ENCODE measurements at places on chromosomes 4 and X.

GRCh38 chr4:100391863-100392262, 126.0 kb downstream of the EMCN start:
- no peak for DNase-seq

DNA sequence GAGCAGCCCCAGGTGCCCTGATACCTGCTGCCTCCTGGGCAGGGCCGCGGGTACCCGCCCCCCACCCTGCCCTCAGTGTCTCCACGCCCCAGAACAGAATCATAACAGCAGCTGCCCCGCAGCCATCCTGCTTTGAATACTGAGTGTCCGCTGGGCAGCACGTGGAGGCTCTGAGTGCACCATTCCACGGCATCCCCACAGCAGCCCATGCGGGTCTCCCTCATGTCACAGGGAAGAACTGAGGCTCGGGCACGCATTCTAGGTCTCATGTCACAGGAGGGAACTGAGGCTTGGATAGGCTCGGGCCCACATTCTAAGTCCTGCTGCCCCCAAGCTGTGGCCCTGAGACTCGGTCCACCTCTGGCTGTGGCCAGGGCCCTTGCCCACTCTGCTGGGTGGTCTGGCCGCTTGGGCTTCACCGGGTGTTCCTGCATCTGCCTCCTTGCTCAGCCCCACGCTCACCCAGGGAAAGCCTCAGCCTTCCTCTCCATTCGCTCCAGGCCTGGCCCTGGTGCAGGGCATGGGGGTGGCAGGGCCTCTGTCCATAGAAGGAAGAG, 221.6 kb upstream of the PSAPL1 start:
- no peak for DNase-seq

DNA sequence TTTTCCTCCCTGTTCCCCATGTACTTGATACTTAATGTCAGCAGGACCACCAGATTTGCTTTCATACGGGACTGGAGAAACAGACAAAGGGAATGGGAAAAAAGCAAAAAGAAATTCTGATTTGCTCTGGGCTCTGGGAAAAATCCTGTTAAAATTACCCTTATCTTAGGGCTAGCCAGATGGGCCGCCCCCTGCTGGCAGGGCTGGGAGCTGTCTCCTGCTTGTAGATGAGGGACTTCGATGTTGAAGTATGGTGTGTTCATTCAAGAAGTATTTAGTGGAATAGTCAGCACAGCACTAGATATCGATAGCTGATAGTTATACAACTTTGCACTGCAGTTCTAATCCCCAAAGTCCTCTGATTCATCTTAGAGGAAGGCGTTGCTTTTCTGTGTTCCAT, 45.8 kb downstream of the BCORL1 start:
- DNase-seq = no peak

DNA sequence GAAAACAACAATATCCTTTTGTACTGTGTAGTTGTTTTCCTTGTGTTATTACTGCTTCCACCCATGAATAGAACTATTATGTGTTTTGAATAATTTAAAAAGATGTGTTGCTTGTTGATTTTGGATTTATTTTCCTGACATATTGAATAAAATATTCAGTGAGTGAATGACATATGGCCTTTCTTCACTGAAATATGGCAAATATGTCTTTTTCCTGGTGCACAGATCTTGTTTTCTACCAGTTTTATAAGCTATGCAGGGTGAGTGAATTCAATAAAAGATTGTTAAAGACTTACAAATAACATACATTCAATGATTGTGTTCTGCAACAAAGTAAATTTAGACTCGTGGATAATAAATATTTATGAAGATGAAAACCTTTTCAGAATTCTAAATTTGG, 1216.3 kb upstream of the ADGRL3 start:
- DNase-seq = no peak

DNA sequence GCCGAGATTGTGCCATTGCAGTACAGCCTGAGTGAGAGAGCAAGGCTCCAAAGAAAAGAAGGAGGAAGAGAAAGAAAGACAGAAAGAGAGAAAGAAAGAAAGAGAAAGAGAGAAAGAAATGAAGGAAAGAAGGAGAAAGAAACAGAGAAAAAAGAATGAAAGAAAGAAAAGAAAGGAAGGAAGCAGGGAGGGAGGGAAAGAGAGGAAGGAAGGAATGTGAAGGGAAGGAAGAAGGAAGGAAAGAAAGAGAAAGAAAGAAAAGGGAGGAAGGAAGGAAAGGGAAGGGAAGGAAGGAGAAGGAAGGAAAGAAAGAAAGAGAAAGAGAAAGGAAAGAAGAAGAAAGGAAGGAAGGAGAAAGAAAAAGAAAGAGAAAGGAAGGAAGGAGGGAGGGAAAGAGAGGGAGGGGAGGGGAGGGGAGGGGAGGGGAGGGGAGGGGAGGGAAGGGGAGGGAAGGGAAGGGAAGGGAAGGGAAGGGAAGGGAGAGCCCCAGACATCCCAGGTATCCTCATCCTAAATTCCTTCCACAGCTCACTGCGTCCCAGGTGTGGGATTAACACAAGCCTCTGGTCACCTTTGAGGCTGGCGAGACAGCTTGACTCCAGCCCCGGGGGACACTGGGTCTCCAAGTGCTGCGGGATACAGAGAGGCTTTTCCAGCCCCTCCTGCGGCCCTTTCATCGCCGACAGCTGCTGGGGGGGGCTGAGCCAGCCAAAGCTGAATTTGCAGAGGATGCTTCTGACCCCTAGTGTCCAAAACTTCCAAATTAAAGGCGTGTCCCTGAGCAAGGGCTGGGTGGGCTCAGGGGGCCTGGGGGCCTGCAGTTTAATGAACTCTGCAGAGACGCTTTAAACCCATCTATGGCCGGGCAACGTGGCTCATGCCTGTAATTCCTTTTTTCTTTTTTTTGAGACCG, 24.2 kb upstream of the CSF2RA start:
- DNase-seq = no peak

- no peak for DNase-seq
These were observed 570.7 kb downstream of the BCOR start for GRCh38 chrX:39527025-39527424.

DNA sequence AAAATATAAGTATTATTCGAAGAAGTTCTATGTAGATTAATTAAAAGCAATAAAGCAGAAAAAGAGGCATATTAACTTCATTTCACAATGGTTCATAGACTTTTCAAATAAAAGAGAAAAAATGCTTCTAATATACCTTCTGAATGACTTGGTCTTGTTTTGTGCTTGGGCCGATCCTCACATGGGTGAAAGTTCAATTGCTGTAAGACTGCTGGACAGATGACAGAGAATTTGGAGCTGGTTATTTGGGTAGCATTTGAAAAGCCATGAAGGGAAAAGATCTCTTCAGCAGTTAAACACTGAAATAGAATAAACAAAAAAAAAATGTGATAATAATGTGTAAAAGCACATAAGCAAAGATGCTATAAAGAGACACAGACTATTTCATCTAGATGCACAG, 29.8 kb downstream of the SLC39A8 start:
- DNase-seq = no peak

DNA sequence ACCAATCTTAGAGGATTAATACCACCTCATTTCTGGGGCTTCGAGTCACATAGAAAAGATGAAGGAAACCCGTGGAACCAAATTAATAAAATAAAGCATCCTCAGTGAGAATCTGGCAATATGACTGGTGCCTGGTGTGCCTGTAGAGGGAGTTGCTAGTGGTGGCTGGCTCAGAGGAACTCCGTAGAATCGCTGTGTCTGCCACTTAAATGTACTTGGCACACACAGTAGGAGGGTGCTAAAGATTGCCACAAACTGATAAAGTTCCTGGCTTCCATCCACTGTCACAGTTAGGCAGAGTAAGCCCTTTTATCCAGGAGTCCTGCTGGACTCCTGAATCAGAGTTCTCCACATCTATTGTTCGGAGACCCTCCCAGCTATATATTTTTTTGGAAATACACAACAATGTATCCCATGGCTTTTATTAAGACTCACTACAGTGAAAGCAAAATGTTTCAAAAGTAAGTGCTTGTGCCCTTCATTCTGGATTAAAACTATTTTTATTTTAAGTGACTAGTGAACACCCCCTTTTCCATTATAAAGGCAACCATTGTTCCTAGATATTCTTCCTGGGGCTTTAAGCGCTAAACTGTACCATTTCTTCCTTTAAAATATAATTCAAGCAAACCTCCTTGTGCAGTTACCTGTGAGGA, 56.6 kb downstream of the KIF4A start:
- DNase-seq = no peak

DNA sequence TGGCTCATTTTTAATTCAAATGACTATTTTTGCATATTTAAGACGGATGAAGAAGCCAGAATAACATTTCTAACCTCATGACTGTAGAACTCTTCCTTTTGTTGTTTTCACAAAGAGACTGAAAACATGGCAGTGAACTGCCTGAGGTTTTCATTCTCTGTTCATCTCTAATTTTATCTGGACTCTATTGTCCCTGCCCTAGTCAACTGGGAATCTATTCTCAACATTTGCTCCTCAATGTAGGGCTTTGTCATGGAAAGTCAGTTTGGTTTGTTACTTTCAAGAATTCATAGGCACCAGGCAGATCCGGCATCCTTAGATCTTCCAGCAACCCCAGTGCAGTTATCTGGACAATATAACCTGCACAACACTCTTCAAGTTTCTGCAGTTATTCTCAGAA, 277.0 kb downstream of the RAPGEF2 start:
- no peak for DNase-seq

- no peak for DNase-seq
These were observed 76.6 kb upstream of the CXXC4 start for GRCh38 chr4:104571341-104571740.

- DNase-seq = no peak
These were observed 254.3 kb upstream of the AGA start for GRCh38 chr4:177696438-177696966.

DNA sequence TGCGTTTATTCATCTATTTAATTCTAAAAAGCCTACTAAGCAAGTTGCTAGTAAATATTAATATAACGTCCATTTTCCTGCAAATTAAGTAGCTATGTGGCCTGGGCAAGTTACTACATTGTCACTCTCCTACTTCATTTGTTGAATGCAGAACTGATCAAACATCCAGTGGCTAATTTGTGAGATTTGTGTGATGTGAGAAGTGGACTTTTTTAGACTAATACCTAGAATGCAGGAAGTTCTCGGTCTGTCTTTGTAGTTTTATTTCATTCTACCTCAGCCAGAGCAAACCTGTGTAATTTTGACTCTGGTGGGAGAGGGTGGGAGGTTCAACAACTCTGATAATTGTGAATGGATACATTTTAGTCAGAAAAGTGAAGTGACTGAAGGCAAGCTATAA, 840 bp downstream of the GUF1 start:
- no peak for DNase-seq

DNA sequence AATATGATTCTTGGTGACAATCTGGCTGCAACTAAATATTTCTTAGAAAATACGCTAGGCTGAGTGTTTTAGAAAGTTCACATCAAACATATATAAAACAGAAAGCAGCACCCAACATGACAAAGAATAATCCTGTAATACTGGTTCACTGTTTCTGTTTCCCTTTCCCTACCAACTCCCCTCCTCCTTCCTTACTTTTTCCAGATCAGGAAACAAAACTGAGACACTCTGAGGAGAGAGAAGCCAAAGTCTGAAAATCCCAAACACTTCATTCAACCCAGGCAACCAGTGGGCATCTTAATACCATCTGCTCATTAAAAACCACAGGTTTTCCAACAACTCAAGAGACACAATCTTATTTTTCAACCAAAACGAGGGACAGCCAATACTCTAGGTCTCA, 160.4 kb upstream of the MAP3K15 start:
- no peak for DNase-seq

DNA sequence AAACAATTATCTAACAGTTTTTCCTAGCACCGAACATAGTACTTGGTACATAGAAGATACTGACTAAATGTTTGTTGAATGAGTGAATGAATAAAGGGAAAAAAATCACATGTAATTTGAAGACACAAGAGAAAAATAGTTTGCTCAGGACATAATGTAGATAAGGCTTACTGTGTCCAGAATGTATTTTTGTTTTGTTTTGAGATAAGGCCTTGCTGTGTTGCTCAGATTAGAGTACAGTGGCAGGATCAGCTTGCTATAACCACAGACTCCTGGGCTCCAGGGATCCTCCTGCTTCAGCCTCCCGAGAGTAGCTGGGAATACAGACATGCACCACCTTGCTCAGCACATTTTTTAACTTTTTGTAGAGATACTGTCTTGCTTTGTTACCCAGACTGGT, 6.5 kb downstream of the FAM199X start:
- no peak for DNase-seq

- DNase-seq = no peak
These were observed 56.8 kb downstream of the PRRG1 start for GRCh38 chrX:37405956-37406355.

GRCh38 chr4:162943263-162943662, 223.4 kb downstream of the NAF1 start:
- DNase-seq = no peak

DNA sequence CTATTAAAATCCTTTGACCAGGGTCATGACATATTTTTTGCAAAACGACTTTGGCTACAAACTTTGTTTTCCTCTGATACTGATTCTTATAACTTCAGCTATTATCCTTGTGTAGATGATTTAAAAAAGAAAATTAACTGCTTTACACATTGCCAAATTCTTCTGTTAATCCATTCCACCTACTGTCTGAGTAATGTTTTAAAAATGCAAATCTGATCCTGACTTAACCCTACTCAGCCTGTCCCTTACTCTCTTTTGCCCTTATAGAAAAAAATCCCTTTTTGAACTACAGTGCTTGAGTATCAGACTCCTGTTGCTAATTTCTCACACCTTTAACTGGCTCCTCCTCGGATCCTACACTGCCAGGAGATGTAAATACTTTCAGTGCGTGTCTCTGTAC, 723.1 kb downstream of the ADGRL3 start:
- DNase-seq = no peak

DNA sequence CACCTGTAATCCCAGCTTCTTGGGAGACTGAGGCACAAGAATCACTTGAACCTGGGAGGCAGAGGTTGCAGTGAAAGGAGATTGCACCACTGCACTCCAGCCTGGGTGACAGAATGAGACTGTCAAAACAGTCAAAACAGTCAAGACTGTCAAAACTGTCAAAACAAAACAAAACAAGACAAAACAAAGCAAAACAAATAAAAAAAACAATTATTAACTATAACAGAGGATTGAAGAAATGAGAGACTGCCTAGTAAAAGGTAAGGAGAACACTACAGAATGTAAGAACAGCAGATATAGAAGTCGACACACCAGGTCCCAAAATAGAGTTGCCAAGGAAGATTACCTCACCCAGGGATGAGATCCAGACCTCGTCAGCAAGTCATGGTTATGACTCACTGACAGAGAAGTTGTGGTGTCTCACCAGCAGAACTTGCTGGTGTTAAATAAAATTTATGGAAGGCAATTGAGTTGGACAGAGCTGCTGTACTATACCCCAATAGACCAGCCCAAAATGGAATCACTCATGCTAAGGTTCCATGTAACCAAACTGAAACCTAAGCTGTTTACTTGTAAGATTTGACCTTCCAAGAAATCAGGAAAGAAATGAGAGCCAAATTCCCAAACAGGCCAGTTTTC, 32.1 kb upstream of the GK start:
- no peak for DNase-seq

GRCh38 chrX:40090050-40090804, 7.5 kb downstream of the BCOR start:
- DNase-seq = no peak

DNA sequence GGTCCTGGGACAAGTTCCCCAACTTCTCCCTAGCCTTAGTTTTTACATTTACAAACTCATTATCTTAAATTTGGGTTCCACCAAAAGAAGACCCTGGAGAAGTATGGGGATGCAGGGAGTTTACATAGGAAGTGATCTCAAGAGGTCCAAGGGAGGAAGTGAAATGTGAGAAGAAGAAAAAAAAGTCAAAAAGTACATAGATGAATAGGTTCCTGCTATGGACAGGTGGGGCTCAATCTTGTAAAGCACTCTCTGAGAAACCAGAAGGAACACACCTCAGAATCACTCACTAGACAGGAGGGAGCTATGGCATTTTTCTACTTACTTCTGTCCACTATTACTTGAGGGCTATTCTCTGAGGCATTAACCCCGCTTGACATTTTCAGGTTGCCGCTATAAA, 56.6 kb downstream of the ARHGAP6 start:
- DNase-seq = no peak
